Foreskin keratinocyte (primary cell): ENCODE measurements at places on chromosomes 1 and 21. TPM values are rescaled to one million over a fixed set of nuclear protein-coding genes. Genes with fewer than 3 reads are reported as not detected.

The RGS18 gene
- 0.35 and 0.48 TPM in 2 replicates for total RNA-seq

The THBS3 gene
- 9.4 and 13.1 TPM in 2 replicates for total RNA-seq

The GPR52 gene
- total RNA-seq, result 0.18 and 0.37 TPM in 2 replicates

The RGS7 gene
- total RNA-seq, result not detected in 2 replicates

The FMO1 gene
- not detected in 2 replicates for total RNA-seq

The CCDC185 gene
- total RNA-seq, result not detected in 2 replicates

The LIN28A gene
- total RNA-seq, result not detected in 2 replicates

The MAP10 gene
- 0.99 and 1.0 TPM in 2 replicates for total RNA-seq

The RGS8 gene
- total RNA-seq, result not detected in 2 replicates

The SAMD13 gene
- 0.46 and 1.1 TPM in 2 replicates for total RNA-seq

The JAM2 gene
- total RNA-seq, result not detected in 2 replicates

The ATP1A2 gene
- total RNA-seq, result not detected in 2 replicates

The CYP4Z1 gene
- not detected in 2 replicates for total RNA-seq

The TEDDM1 gene
- total RNA-seq, result not detected in 2 replicates
